T47D (cell line): ENCODE measurements at places on chromosomes 16 and 17.

DNA sequence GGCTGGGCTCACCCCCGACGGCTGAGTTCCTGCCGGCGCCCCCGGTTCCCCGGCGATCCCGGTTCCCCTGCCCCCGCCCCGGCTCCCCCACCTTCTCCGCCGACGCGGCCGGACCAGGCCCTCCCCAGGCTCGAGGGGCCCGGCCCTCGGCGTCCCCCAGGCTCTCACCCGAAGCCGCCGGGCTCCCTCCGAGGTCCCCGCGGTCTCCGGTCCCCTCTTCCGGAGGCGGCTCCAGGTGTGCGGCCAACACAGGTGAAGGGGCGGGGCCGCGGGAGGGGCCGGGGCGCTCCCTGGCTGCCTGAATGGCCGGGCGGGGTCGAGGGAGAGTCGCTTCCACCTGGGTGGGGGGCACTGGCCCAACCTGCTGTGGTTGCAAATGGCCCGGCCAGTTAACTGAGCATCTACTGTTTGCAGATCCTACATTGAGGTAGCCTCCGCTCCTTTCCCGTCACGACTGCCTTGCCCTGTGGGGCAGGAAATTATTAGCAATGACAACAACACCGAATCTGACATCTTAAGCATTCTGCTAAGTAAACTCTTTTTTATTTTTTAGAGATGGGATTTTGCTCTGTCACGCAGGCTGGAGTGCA is at the start of gene BICDL2:
Gene BICDL2, minus strand, starts transcription at position 219 of the 590 bp plus-strand sequence. CDS start 1,448 bp downstream, outside the sequence.
- peak; percentile 85 for DNase-seq

DNA sequence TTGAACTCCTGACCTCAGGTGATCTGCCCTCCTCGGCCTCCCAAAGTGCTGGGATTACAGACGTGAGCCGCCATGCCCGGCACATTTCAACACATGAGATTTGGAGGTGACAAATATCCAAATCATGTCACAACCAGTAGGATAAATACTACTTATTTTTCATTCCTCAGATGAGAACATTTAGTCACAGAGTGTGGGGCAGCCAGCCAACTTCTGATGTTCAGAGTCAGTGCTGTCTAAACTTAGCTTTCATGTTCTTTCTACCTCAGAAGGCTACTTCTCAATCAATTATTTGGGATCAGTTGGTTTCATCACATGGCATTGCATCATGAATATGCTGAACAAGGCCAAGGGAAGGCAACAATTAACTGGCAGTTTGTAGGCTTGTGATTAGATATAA is 134.5 kb downstream of the CDH13 start:
- DNase-seq = no peak

DNA sequence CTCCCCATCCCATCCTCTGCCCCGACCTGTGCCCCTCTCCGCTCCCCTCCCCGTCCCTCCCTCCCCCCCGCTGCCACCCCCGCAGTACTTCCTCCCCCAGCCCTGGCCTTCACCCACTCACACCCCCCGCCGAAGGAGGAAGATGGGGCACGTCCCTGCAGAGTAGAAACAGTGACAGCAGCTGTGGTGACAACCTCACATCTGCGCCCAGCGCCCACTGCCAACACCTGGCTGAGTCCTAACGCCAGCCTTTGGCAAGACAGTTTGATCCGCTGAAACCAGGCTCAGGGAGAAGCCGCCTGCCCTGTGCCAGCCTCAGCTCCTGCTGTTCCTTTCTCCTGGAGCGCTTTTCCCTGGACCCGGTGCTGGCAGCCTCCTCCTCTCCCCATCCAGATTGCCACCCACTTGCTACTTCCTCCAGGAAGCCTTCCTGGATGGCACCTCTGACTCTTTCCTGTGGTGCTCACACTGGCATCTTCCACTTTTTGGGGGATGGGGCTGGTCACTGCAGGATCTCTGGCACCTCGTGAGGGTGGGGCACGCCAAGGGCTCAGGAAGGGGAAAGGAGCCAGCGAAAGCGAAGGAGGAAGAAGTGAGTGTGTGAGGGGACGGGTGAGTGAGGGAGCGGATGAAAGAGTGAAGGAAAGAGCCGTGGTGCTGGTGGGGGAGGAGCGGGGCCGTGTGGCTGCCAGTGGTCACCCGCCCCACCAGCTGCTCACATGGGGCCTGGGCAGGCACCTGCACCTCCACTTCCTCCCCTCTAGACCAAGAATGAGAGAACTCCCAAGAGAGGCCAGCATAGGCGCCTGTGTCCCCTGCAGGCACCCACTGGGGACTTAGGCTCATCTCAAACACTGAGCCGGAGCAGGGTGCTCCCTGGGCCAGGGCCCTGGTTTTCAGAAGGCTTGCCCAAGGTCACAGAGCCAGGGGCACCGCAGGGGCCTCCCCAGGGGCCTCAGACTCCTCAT is 27.0 kb downstream of the ZFPM1 start:
- no peak for DNase-seq

DNA sequence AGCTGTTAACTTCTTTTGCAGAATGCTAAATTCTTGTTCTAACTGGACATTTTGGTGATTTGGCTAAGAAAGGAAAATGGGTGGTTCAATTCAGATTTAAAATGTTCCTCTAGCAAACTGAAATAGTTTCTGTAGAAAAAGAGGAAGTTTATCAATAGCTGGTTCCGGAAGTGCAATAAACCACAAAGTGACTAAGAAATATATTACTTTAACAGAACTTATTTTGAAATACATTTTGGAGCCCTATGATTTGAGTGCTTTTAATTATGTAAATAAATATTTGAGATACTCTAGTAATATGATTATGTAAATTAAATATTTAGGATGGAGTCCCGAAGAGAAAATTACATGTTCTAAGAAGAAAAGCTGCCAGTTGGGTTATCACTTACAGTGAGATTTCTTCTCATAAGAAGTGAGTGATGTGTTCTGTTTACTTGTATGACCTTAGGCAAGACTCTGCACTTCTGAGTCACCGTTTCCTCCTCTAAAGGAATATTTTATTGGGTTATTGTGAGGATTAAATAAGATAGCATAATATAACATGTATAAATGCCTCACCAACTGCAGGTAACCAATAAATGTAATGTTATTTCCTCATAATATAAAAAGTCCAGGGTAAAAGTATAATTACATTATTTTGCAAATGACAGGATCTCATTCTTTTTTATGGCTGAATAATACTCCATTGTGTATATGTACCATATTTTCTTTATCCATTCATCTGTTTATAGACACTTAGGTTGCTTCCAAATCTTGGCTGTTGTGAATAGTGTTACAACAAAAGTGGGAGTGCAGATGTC is at the start of gene EVI2B:
Gene EVI2B, minus strand, starts transcription at position 73 of the 800 bp plus-strand sequence. CDS start 8,445 bp downstream, outside the sequence.
- no peak for DNase-seq

DNA sequence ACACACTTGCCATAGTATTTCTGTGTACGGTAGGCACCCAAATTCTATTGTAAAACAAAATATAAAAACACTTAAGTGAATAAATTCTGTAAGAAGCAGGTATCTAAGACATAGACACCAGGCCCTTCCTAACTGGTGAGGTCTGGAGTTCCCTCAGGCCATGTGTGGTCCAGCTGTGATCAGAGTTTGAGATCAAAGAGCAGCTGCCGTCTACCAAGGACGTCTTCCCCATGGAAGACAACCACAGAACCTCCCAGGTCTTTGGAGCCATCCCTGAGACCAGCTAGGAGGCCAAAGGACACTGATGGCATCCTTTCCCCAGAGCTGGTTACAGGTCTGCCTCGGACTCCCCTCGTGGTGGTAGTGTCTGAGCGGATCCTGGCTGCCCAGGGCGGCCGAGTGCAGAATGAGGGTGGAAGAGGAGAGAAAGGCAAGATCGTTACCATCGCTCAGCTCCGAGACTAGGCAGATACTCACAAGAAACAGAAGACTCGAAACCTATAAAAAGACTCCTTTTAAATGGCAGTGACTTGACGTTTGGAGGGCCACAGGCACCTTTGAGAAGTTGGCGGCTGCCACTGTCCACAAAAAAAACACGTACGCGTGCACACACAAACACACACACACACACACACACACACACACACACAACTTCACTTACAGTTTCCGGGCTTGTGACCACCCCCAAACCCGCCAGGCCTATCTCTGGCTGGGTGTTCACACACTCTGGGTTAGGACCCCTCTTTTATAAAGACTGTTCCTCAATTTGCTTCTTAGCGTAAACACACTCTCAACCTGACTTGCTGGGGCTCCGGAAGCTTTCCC is 7.5 kb downstream of the TIMP2 start:
- DNase-seq = no peak
